ENCODE measurements at places on chromosomes 4 and X.

- no peak for DNase-seq
Observed at GRCh38 chr4:6770581-6771228, 11.8 kb upstream of the KIAA0232 start.

GRCh38 chrX:41308884-41309647 is 24.9 kb upstream of the DDX3X start:
- DNase-seq, result no peak

DNA sequence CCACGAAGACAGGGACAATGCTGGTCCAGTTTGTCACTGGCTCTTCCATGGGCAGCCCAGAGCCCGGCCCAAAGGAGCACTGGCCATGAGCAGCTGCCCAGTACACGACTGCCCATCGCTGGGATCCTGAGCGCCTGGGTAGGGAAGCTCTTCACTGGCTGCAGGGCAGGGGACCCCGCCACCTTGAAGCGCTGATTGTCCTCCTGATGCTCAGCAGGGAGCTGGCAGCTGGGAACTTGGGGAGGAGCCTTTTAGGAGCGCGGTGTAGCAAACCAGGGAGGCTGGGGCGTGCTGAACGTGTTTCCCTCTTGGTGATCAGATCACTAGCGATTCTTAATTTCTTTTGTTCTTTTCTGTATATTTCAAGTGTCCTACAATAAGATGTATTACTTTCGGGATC is 1.8 kb downstream of the L1CAM start:
- DNase-seq, result no peak

- DNase-seq, result no peak
Observed at GRCh38 chr4:61489927-61490326, 289.8 kb downstream of the ADGRL3 start.

GRCh38 chr4:88567591-88567990 is 24.7 kb upstream of the HERC3 start:
- no peak for DNase-seq

- DNase-seq, result no peak
Observed at GRCh38 chr4:147334478-147334877, 146.4 kb upstream of the EDNRA start.

DNA sequence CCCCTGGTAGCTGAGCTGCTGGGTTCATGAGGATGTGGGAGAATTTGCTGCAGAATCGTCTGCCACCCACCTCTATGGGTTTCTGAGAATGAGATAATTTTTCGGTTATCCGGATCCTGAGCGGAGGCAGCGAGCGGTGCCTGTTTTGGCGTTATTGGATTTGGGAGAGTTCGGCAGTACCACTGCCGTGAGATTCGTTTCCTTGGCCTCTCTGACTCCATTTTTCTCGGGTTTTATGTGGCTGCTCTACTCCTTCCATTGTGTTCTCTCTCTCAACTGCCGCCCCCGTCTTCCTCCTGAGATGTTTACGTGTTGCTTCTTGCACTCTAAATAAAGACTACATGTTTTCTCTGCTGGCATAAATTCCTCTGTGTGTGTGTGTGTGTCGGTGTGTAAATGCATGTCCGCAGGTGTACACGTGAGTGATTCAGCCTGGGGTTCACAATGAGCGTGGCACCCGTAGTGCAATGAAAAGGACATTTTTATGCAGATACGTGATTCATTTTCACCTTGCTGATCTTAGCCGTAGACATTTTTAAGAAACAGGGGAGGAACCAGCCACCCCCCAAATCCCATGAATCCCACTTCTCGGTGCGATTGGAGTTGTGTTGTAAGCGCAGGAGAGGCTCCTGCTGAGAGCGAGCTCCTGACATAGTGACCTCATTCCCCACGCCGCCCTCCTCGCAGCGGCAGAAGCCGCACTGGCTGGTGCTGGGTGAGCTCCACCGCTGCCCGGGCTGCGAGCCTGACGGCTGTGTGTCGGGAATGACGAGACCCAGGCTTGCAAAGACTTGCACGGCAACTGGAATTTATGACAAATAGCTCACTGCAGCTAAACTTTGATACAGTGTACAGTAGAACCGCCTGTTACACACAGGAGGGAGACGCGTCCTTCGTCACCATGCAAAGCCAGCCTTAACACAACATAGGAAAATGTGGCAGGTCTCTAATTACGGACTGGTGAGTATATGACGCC is 82.2 kb downstream of the STOX2 start:
- DNase-seq, result peak; percentile 63

- no peak for DNase-seq
Observed at GRCh38 chr4:163195247-163195765, 28.6 kb upstream of the NAF1 start.

DNA sequence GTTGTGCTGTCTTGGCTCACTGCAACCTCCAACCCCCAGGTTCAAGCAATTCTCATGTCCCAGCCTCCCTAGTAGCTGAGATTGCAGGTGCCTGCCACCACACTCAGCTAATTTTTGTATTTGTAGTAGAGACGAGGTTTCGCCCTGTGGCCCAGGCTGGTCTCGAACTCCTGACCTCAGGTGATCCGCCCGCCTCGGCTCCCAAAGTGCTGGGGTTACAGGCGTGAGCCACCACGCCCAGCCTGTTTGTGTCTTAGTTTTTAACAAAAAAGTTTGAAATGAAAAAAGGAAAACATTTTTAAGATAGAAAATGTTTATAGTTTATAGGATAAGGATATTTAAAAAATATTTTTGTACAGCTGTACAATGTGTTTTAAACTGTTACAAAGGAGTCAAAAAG is 62.4 kb downstream of the CAPN6 start:
- DNase-seq, result no peak

GRCh38 chr4:85741921-85742591 is 267.1 kb downstream of the ARHGAP24 start:
- no peak for DNase-seq

DNA sequence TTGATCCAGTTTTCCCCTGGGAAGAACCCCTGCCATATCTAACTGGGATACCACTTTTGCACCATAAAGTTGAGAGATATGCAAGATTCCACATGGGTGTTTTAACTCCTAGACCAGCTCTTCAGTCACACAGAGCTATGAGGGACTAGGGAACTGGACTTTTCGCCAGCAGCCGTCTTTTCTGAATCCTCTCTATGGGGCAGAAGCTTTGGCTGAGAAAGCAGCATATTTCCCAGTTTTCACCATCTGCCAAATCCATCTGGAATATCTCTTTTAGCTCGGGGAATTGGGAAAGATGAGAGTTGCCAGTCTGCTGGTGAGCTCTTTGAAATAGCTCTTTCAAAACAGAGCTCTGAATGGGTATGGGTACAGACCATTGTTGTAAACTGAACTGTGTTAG is 20.9 kb downstream of the APOOL start:
- DNase-seq, result no peak

- no peak for DNase-seq
Observed at GRCh38 chrX:69505772-69506616, 1.9 kb downstream of the NALF2 start.

DNA sequence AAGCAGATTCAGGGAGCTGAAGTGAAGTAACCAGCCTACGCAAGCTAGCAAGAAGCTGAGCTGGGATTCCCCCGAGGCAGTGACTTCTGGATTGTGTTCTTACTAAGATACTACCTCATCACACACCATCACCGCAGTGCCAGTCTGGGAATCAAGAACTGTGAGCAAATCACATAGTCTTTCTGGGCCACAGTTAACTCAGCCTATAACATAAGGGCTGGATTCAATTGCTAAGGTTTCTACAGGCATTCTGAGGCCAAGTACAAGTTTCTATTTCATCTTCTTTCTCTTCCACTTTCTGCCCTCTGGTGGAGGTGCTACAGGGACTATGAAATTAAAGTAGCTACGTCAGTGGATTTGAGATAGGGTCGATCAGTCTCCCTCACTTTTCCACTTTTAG is 1.4 kb upstream of the CORIN start:
- no peak for DNase-seq

DNA sequence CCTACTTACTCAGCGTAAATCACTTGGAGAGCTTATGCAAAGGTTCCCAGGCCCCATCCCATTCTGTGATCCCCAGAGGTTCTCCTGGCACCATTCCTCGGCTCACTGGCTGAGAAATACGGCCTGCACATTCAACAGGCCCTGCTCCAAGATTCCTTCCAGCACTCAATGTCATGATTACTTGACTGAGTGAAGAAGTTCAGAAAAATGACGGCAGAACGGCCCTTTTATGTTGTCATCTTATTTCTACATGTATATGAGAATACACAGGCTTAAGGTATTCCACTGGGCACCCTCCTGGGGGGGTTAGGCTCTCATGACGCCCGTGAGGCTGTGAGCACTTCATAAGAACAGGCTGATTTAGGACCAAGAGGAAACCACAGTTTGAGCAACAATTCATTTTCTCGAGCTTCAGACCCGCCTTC is 190.6 kb downstream of the NSUN7 start:
- no peak for DNase-seq

GRCh38 chr4:156576946-156577345 is 394.7 kb downstream of the PDGFC start:
- no peak for DNase-seq

GRCh38 chrX:97845451-97845850 is 961.7 kb downstream of the RPA4 start:
- no peak for DNase-seq

GRCh38 chr4:26175905-26176470 is 144.8 kb upstream of the RBPJ start:
- no peak for DNase-seq

GRCh38 chr4:1532549-1533395 is 126.5 kb upstream of the NKX1-1 start:
- no peak for DNase-seq

GRCh38 chr4:11228530-11228929 is 200.2 kb downstream of the HS3ST1 start:
- no peak for DNase-seq

- DNase-seq, result no peak
Observed at GRCh38 chr4:71107726-71108125, 114.3 kb downstream of the DCK start.

DNA sequence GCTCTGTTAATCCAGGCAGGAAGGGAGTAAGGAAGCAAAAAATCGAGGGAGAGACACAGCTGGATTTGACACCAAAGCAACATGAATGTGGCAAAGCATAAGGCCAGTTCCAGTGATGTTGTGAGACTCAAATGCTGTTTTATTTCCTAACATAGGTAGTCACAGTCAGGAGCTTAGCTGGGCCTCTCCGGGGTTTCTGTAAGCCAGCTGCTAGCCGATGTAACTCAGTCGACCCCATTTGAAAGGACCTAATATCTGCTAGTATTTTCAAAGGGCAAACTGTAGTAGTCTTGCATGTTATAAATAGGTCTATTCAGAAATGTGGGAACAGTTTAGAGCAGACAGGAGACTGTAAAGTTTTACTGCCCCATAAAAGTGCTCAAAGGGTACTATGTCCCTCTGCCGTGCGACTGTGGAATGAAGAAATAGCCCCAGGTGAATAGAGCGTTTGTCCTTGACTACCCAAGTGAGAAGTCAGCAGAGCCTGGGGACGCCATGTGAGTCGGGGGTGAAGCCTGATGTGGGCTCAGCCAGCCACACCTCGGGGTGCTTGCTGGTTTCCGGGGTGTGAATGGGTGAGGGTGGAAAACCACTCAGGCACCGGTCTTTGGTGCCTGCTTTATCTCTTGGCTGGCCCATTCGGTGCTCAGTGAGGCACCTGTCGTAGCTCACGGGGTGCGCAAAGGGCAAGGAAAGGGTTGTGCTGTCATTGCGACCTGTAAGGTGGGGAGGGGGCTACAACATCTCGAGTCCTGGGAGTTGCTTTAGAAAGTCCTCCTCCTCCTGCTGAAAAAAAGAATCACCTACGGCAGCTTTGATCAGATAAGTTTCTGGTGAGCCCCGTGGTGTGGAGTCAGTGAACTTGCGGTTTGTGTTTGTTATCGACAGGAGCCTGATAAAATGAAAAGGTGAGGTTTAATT is 745 bp downstream of the TRIM2 start:
- DNase-seq, result no peak

DNA sequence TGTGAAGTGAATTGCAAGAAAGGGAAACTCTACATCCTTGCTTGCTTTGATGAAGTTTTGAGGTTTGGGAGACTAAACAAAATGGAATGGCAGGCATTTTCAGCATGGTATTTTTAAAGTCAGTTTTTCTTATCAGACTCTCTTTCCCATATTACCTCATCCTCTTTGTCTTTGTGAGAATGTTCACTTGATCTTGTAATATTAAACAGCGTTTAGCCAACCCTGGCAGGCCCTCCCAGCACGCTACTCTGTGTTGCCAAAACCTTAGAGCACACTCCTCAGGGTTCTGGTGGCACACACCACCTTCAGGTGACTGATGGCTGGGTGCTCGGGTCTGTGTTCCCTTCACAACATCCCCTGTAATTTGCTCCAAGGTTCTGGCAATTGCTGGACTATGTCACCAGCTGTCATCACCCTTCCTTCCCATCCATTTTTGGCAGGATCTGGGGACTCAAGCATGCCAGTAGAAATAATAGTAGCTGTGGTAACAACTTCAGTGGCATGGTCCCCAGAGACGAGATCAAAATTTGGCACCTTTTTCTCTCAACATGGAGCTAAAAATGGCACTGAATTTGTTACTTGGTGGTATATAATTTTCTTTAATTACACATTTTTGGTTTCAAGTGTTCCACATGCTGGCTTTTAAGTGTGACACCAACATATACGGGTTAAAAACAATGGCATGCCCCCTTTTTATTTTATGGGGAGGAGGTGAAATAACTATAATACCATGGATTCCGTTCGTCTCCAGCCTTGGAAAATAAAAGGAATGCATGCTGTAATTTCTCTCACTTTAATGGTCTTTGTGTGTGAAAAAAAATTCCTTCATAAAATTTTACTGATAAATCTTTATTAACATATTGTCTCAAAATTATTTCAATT is 273.1 kb downstream of the DCTD start:
- no peak for DNase-seq

DNA sequence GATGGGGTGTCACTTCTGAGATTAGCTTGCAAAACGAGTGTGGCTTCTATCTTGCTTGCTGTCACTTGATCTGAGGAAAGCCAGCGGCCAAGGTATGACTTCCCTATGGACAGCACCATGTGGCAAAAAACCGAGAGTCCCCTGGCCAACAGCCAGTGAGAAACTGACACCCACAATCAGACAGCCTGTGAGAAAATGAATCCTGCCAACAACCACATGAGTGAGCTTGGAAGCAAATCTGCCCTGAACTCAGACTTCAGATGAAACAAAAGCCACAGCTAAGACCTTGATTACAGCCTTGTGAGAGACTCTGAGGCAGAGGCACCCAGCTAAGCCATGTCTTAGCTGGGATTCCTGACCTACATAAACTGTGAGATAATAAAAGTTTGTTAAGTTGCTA is 45.5 kb downstream of the PPP1R2C start:
- DNase-seq, result no peak
